C1 segment of cervical spinal cord (tissue), 14 donors: ENCODE measurements at places on chromosomes 12 and 14.
A peak's percentile ranks its signal among the peaks of the same experiment; 100 is the strongest.

GRCh38 chr14:24269910-24270536, 1.4 kb downstream of the RABGGTA start:
- no peak for DNase-seq

DNA sequence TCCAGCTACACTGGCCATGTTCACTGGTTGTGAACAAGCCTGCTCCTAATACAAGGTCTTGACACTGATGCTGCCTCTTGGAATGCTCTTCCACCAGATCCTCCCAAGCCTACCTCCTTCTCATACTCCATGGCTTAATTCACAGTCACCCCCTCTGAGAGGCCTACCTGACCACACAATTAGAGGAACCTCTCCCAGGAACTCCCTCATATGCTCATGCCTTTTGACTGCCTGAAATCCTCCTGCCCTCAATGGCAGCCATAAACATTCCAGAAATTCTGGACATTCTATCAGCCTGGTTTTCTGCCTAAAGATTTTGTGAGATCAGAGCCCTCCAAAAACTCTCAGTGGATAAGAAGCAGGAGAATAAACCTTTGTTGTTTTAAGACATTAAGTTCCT, 340.2 kb downstream of the C12orf75 start:
- DNase-seq: no peak

- no peak for DNase-seq
These were observed 2.4 kb downstream of the STAB2 start for GRCh38 chr12:103589517-103589916.

DNA sequence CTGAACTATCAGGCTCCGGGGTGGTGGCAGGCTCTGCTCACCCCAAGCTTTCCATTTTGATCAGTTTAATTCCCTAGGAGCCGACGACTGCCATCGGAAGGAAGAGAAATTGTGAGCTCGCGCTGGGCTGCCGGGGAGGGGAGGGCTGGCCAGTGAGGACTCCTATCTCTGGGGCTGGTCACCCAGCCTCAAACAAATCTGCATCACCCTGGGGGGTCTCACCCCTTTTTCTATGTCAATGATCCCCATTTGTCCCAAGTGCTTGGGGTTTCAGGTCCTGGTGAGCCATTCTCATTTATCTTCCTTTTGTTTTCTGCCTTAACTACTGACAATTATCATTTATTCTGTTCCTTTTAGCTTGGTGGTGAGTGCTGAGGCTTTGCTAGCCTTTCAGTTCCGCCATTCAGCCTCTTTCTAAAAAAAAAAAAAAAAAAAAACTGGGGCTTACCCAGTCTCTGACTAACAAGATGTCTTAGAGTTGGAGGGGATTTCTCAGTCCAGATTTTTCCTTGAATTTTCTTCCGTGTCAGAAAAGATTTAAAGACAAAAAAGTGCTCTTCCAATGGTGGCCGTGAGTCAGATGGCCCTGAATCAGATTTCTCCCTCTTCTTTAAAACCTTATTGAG, 22.8 kb upstream of the USP44 start:
- DNase-seq: no peak

- DNase-seq: no peak
These were observed 20.3 kb downstream of the OTX2 start for GRCh38 chr14:56789955-56790354.

- DNase-seq: no peak
These were observed 97.3 kb downstream of the INSM2 start for GRCh38 chr14:35631071-35631805.

- no peak for DNase-seq
These were observed 62.5 kb downstream of the PAX9 start for GRCh38 chr14:36724162-36724561.

- no peak for DNase-seq
These were observed 6.0 kb downstream of the BTG1 start for GRCh38 chr12:92139634-92140150.

DNA sequence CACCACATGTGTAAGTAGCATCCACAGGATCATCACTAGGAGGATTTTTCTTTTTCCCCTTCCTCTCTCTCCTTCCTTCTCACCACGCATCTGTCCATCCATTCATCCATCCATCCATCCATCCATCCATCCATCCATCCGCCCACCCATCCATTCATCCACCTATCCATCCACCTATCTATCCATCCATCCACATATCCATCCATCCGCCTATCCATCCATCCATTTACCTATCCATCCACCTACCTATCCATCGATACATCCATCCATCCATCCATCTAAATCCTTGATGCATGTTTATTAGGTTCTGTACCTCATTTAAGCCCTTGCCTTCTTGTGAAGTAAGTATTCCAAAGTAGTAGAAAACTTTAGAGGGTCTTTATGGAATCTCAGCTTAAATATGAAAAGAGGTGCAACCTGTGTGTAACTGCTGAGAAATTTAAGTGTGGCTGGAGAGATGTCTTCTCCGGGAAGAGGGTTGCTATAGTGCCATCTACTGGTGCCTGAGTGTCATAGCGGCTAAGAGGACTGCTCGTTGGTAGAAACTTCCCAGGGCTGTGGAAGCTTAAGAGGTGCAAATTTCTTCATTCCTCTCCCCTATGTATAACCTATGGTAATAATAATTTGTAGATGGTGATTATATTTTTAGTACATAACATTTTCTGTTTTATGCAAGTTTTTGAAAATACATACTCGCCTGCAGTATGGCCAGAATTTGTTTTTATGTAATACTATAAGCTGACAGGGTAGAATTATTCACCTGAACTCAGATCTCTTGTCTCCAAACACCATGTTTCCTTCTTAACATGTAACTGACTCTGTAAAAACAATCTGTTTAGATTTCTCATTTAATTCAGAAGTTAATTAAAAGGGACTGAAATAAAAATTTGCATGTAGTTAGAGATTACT, 46.0 kb downstream of the MYO1H start:
- no peak for DNase-seq

DNA sequence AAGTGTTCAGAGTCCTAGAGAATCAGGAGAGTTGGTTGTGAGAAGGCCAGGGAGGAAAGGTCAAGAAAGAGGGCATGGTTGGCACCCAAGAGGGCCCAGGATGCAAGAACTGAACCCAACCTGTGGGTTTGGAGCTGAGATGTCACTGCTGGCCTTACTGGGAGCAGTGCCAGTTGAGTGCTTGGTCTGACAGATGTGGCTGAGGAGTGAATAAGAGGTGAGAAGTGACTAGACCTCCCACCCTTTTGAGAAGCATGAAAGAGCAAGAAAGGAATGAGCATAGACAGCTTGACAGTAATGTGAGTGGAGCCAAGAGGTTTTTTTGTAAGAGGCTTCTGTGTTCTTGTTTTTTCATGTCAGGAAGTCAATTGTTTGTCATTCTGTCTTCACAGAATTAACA, 95.3 kb downstream of the FGD4 start:
- no peak for DNase-seq

- no peak for DNase-seq
These were observed 82.4 kb upstream of the RESF1 start for GRCh38 chr12:31876568-31877424.

DNA sequence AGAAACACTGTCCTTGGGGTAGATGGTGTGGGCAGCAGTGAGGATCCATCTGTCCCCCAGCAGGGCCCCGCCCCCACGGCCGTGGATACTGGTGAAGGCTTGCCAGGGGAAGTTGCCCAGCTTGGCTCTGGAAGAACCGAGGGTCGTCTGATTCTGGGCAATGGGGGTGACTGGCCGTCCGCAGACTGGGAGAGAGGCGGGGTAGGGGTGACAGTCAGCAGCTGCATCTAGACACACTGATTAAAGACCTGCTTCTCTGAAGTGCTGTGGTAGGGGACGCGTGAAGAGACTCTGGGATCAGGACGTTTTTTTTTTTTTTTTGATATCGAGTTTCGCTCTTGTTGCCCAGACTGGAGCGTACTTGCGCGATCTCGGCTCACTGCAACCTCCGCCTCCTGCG, 4.7 kb upstream of the C1R start:
- DNase-seq: peak; percentile 13

DNA sequence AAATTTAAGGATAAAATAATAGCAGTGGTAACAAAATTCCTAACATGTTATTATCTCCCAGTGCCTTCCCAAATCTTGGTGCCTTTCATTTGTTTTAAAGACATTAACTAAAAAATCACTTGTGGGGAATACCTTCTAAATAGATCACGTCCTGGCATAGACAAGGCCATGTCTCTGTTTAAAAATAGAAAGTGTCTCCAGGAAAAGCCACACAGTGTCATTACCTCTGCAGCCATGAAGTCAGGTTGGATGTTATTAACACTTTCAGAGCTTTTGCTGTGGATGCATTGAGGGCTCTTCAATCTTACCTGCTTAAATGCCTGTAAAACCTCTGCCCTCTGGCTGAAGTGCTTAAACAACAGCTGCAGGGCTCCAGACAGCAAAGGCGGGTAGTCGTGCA, 211.1 kb downstream of the ITPR2 start:
- no peak for DNase-seq

- no peak for DNase-seq
These were observed 146.4 kb upstream of the BTG1 start for GRCh38 chr12:92292016-92292415.

- DNase-seq: no peak
These were observed 398.7 kb downstream of the SOX5 start for GRCh38 chr12:23550753-23551152.
